Stimulated activated CD4-positive, alpha-beta T cell treated with anti-CD3 and anti-CD28 coated beads, Interleukin-15, amount 100 ng/mL, for 24 hours (primary cell): ENCODE measurements at places on chromosomes 16 and 17.
A peak's percentile ranks its signal among the peaks of the same experiment; 100 is the strongest.

DNA sequence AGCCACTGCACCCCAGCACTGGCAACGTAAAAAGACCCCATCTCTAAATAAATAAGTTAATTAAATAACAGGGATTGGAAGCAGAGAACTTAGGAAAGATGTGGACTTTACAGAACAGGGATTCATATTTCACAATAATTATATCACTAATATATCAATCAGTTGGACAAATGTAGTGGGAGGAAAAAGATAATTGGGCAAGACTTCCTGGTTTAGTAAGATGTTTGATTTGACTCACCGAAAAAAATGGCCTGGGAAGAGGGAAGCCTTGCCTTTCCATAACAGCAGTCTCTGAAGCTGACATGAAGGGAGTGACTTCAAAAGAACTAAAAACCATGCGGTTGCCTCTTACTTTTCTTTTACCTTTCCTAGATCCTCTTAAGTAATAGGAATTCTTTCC lies 15.2 kb upstream of the C17orf78 start:
- no peak for DNase-seq

GRCh38 chr17:41060052-41060604 lies at the start of gene KRTAP2-3:
KRTAP2-3 (minus strand) TSS chr17:41060114; CDS start chr17:41060050, 64 bp downstream.
- no peak for DNase-seq

GRCh38 chr17:39591958-39592954 lies 15.5 kb downstream of the NEUROD2 start:
- peak; percentile 48 for DNase-seq

- DNase-seq, result no peak
Observed at GRCh38 chr16:30839523-30840227, 52.7 kb upstream of the ZNF629 start.

GRCh38 chr16:64872101-64872500 lies 249.8 kb downstream of the CDH11 start:
- DNase-seq, result no peak

DNA sequence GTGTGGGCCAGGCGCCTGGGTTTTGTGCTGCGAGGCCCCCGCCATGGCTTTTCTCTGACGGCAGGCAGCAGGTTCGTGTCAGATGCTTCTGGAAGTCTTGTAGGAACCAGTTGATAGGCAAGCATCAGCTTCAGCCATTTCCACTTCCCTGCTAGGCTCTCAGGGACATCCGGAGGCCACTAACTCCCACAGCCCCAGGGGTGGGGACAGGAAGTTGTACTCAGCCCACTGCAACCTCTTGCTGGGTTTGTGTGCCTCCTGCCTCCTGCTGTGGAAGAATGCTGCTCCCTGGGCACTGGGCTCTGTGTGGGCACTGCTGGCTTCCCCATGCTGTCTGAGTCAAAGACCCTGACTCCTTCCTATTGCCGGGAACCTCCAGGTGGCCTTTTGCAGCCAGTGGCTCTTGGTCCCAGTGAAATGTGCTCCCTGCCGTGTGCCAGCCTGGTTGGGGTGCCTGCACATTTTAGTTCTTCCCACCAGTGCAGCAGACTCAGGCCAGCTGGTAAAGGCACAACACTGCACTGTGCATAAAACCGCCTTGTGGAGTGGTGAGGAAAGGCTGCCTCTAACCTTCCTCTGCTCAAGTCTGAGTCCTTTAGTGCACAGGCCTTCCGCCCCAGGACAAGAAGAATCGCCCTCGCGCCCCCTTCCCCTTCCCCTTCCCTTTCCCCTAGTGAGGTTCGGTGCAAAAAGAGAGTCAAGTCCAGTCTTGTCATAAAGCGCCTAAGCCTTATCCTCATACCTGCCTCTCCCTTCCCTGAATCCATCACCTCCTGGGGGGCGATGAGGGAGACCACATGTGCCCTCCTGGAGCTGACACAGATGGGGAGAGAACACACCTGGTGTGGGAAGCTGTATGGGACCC lies 16.6 kb downstream of the LDHD start:
- peak; percentile 65 for DNase-seq

- no peak for DNase-seq
Observed at GRCh38 chr16:12319428-12320035, 343.0 kb downstream of the SNX29 start.

- DNase-seq, result no peak
Observed at GRCh38 chr17:51888816-51889215, 269.7 kb downstream of the CA10 start.

DNA sequence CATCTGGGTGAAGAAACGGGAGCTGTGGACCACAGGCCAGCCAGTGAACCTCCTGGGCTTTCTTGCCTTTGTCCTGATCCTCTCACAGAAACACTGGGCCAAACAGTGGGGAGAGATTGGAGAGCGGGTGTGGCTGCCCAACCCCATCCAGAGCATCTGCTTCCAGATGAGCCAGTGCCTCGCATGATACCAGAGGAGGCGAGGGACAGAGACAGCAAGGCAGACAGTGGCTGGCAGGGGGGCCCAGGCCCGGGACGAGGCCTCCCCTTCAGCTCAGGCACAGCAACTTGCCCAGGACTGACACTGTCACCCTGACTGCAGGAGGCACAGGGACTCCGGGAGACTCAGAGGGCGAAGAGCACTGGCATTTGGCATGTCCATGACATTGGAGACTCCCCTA lies 12.0 kb downstream of the ARHGEF15 start:
- no peak for DNase-seq

DNA sequence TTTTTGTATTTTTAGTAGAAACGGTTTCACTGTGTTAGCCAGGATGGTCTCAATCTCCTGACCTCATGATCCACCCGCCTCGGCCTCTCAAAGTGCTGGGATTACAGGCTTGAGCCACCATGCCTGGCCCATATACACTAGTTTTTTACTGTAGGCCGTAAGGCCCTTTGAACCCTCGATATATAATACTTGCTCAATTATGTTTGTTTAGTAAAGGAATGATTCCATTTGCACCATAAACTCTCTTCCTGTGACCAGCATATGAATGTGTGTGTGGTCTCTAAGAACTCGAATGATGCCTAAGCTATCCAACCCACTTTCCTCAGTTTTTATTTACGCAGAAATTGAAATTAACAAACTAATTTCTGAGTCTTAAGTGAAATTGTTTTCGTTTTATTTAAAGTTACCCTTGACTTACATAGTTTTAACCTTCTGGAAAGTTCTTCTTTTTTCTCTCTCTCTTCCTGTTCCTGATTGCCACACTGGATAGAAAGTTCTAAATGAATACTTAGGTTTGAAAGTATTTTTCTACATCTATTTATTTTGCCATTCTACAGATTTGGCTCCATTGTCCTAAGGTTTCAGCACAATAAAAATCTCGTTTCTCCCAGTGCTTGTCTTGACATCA lies 37.9 kb downstream of the PIGL start:
- DNase-seq, result no peak

DNA sequence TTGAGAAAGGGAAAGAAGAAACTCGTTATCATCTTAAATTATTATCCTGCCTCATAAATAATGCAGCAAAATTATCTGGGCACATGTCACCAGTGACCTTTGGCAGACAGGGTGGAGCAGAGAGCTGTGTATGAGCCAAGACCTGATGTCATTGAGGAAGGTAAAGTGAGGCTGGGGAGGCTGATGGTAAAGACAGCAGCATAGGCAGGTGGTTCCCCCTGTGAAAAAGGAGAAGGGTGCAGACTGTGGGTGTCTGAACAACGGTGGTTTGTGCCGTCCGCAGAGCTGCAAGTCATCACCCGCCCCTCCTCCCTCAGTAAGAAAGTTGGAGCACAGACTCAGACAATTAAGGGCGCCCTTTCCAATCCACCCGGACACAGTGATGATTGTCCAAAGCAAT lies 30.8 kb upstream of the METTL16 start:
- DNase-seq, result peak; percentile 3

- DNase-seq, result no peak
Observed at GRCh38 chr17:1765576-1765975, 3.7 kb downstream of the SERPINF1 start.

DNA sequence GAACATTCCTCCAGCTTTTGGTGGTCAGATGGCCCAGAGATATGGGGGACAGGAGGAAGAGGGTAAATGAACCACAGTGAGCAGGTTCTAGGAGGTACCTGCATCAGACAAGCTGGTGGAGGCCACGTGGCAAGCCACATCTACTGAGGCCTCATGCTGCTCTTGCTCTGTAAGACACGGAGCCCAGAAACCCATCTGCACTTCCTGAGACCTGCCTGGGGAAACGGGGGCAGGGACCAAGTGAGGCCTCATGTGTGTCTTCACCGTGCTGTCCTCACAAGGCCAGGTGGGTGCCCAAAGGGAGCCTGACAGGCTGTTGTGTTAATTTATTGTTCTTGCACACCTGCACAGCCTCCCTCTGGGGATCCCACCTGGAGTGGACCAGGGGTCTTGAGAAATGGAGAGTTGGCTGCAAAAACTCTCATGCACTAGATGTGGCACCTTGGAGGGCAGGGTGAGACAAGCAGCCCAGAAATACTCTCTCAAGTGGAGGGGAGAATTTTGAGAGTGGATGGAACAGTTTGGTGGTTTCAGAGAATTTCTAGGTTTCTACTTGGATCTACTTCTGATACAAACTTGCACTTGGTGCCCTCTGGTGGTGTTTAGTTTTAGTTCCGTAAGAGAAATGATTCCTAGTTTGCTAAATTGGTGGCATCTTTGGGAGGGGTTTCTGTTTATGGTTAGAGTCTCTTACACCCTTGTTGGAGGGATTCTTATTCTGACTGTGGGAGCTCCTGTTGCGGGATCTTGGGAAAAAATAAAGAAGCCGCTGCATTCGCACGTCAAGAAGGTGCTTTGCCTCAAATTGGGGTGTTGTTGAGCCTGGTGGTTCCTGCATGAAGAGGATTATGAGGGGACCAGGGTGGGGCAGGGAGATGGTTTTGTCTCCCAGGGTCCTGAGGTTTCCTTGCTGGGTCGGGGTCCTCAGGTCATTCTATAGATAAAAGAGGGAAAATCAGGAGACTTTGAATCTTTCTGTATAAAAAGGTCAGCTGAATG lies 47.5 kb downstream of the SLC6A2 start:
- DNase-seq, result peak; percentile 17

GRCh38 chr17:76683921-76684745 lies 26.6 kb downstream of the MXRA7 start:
- DNase-seq, result no peak

GRCh38 chr16:66899945-66900710 lies 18.6 kb downstream of the CDH16 start:
- DNase-seq, result no peak

DNA sequence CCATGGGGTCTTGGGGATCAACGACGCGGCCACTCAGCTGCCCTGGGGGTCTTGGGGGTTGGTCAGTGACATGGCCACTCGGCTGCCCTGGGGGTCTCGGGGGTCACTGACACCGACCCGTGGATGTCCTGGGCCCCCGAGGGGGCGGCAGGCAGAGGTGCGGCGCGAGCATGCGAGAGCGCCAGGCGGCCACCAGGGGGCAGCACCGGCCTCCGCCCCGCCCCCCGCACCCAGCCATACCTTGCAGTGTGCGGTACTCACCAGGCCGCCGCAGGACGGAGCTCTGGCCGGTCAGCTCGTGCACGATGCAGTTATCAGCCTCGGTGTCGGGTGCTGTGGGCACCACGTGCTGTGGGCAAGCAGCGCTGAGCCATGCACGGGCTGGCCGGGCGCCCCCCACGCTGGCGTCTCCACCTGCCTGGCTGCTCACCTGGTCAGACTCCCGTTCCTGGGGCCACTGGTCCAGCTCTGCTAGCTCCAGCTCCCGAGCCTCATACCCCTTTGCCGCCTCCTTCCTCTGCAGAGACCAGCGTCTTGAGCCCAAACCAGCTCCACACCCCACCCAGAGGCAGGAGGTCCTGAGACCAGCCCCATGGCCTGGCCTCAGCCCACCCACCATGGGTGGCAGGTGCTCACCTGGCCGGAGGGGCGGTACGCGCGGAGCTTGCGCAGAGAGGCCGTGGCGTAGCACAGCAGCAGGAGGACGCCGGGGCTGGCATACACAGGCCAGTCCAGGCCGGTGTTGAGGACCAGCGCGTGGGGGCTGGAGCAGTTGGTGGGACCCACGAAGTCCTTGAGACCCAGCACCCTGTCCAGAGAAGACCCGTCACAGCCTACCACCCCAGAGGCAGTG lies 31.2 kb downstream of the CTU2 start:
- peak; percentile 69 for DNase-seq

GRCh38 chr16:71192387-71192786 lies 38.1 kb downstream of the HYDIN start:
- DNase-seq, result no peak

DNA sequence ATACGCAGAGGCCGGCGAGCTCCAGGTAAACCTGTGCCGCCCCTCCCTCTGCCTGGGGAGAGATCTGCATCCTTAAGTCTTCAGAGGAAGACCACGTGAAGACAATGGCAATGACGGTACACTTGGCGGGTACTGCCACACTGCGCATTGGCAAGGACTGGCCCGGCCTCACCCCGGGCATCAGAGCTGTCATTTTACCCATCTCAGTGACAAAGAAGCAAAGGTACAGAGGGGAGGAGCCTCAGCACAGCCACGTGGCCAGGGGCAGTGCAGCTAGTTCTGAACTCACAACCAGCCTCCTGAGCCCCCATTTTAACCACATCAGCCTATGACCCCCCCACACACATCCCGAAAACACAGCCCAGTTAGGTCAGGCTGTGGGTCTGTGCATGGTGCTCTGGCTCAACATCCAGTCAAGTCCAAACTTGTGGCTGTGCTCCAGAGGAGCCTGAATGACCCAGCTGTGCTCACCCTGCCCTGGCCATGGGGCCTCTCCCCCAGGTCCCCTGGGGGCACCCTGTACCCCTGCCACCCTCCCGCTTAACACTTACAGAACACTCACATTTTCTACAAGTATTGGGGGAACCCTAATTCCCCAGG lies 80.6 kb downstream of the C16orf95 start:
- no peak for DNase-seq

DNA sequence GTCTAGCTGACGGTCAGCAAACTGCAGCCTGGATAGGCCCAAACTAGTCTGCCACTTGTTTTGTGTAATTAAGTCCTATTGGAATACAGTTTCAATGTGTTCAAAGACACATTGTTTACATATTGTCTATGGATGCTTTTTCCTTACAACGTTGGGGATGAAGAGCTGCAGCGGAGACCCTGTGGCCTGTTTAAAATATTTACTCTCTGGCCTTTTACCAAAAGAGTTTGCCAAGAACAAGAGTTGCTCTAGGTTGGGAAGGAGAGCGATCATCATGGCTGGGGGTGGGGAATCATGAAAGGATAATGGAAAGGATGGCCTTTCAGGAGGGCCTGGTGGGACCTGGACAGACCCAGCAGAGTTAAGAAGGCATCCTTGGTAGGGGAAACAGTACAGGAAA lies 274.9 kb upstream of the ZFHX3 start:
- no peak for DNase-seq

GRCh38 chr16:81616321-81617020 lies 162.6 kb upstream of the PLCG2 start:
- peak; percentile 80 for DNase-seq

DNA sequence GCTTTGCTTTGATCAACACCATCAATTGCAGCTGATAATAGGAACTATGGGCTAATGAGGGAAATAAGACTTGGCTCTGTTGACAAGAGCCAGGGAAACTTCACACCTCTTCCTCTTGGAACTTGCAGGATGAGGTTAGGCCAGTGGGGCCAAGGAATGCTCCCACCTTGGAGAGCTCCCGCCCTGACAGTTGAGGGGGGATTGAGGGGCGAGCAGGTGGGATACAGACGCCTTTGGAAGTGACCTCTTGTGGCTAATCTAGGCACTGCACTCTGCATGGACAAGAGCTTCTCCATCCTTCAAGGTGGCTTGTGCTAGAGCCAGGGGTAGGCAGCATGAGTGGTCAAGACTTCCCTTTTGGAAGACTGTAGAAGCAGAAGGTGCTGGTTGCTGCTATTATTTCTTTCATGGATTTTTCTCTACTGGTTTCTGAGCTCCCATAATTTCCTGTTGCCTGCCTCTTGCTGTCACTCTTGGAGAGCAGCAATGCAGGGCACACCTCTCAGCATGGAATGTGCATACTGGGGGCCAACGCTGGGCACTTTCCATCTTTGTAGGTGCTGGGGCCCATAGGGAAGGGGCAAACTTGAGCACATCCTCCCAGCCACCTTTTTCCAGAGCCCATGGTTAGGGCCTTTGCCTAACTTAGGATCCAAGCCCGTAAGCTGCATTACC lies 2.3 kb upstream of the PHF12 start:
- peak; percentile 58 for DNase-seq
